Fibroblast of skin of left biceps (primary cell): ENCODE measurements at places on chromosomes 6 and 20.

DNA sequence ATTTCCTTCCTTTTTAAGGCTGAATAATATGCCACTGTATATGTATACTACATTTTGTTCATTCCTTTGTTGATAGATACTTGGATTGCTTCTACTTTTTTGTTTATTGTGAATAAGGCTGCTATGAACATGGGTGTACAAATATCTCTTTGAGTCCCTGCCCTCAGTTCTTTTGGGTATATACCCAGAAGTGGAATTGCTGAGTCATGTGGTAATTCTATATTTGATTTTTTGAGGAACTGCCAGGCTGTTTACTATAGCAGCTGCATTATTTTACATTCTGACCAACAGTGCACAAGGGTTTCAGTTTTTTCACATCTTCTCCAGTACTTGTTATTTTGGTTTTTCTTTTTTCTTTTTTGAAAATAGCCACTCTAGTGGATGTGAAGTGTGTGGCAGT lies 34.1 kb downstream of the CDS2 start:
- no peak for DNase-seq

- DNase-seq: no peak
These were observed 205.1 kb downstream of the LY86 start for GRCh38 chr6:6793388-6794250.

GRCh38 chr6:3333263-3333662 lies 74.5 kb downstream of the PSMG4 start:
- DNase-seq: no peak

DNA sequence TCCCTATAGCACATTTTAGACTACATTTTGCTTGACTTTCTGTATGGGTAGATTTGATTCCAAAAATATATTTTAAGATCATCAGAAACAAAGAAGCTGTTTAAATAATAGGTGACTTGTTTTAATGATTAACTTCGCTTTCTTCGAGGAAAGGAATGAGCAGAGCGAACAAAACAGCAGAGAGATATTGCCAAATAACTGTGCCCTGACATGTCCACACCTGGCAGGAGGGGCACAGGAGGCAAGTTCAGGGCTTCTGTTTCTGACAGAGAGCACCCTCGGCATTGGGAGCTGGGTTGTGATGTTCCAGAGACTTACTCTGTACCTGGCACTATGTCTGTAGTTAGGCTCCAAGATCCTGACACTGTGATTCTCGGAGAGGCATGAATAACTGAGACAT lies 155.7 kb upstream of the SASH1 start:
- no peak for DNase-seq

DNA sequence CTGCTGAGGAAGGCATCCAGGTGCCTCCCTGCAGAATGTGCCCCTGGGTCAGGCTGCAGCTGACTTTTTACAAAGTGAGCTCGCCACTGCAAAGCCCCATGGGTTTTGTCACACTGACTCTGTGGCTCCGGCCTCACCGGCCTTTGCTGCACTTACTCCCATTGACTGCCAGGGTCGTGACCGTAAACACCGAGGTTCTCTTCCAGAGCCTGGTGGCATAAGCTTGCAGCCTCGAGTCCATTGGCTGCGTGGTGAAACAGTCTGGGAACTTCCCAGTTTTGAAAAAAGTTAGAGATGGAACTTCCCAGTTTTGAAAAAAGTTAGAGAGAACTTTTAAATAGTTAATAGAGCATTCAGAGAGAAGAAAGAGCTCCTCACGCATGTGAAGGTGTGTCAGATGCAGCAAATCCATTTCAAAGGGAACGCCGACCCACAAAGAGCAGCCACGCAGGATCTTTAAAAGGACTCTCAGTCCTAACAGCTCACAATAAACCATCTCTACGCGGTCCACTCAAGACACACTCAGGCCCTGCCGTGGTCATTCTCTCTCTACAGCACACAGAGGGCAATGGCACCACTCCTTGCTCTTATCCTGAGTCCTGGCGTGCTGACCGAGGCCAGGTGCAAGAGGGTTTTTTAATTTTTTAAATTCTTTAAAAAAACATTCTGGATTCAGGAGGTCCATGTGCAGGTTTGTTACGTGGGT lies 12.8 kb downstream of the RAMACL start:
- DNase-seq: no peak

DNA sequence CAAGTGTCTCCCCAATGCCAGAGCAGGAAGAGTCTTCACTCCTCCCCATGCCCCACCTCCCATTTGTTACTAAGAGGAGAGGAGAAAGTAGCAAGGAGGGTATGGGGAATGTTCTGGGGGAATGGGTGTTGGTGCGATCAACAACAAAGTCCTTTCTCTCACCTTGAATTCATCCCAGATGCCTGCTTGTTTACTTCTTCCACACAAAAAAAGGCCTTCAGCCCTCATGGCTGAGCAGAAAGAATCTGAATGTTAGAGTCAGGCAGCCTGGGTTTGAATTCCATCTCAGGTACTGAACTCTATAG lies 9.9 kb downstream of the MOG start:
- no peak for DNase-seq

DNA sequence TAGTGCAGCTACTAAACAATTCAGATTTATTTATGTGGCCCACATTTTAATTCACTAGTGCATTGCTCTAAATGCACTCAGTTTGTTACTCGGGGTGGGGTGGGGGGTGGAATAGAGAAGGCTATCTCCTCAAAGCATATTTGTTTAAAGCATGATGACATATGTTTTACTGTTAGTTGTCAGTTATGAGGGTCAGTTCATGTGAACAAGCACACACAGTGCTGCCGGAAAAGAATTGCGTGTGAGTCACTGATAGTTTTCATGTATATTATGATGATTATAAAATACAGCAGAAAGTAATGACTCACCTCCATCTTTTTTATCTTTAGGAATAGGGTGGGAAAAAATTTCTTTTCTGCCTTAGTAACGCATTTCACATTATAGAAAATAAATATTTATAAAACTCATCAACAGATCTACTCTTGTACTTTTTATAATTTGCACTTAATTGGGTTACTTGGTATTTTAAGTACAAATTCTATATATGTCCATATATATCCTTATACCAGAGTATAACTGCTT lies 42.2 kb upstream of the STXBP5 start:
- peak; percentile 52 for DNase-seq

DNA sequence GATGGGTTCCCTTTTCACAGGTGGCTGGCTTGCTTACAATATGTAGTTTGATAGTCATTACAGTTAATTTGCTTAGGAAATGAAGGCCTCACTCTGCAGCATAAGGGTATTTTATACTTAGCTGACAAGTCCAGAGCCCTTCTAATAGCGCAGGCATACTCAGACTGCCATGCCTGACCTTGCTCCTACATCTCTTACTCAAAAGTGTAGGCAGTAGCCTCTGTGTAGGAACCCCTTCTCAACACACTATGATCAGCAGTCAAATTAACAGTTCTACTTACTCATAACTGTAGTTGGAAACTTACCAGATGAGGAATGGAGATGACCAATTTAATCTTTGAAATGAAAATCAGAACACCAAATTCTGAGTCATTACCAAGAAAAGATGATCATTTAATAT lies 373.5 kb downstream of the TBC1D32 start:
- DNase-seq: no peak

- no peak for DNase-seq
These were observed 1.6 kb upstream of the MDGA1 start for GRCh38 chr6:37699138-37699766.

GRCh38 chr6:159463119-159463829 lies 229.8 kb downstream of the SOD2 start:
- no peak for DNase-seq

DNA sequence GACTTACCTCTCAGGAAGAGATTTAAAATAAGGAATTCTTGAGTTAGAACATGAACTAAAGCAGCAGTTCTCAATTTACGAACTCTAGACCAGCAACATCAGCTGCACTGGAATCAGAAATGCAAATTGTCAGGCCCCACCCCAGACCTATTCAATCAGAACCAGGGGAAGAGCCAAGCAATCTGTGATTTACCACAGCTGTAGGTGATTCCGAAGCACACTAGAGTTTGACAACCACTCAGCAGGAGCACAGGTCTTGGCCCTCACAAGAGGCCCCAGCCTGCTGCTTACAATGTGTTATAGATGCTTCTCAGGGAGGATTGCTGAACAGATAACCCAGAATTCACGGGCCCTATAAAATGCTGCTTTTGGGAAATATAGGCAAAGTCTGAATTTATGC lies 279.2 kb downstream of the PTPRK start:
- DNase-seq: no peak

- DNase-seq: peak; percentile 6
These were observed 278.4 kb downstream of the LRFN2 start for GRCh38 chr6:40308533-40309306.

DNA sequence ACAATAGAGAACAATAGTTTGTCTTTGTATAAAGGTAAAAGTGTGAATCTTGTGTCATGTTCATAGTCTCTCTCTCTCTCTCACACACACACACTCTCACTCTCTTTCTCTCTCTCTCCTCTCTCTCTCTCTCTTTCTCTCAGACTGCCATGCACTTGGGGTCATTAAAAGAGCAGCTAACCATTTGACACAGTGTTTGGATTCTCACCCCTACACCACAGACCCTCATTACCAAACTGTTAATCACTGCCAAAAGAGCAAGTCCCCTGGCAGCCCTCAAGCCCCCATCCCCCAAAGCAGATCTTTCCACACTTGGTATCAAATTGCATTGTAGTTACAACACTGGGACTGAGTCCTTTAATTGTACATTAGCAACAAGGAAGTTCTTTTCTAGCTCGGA lies 305.8 kb upstream of the RSPO3 start:
- no peak for DNase-seq

DNA sequence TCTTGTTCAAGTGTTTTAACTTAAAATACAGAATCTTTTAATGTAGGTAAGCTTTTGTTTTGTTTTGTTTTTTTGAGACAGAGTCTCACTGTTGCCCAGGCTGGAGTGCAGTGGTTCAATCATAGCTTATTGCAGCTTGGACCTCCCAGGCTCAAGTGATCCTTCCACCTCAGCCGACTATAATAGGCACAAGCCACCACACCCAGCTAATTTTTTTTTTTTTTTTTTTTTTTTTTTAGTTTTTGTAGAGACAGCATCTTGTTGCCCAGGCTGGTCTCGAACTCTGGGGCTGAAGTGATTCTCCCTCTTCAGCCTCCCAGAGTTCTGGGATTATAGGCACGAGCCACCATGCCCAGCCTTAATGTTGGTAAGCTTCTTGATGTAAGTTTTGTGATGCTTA lies 3.3 kb downstream of the EFHC1 start:
- DNase-seq: no peak

- no peak for DNase-seq
These were observed 15.8 kb upstream of the FOXC1 start for GRCh38 chr6:1593958-1594314.

GRCh38 chr6:116034327-116034726 lies 26.4 kb downstream of the FRK start:
- peak; percentile 14 for DNase-seq

DNA sequence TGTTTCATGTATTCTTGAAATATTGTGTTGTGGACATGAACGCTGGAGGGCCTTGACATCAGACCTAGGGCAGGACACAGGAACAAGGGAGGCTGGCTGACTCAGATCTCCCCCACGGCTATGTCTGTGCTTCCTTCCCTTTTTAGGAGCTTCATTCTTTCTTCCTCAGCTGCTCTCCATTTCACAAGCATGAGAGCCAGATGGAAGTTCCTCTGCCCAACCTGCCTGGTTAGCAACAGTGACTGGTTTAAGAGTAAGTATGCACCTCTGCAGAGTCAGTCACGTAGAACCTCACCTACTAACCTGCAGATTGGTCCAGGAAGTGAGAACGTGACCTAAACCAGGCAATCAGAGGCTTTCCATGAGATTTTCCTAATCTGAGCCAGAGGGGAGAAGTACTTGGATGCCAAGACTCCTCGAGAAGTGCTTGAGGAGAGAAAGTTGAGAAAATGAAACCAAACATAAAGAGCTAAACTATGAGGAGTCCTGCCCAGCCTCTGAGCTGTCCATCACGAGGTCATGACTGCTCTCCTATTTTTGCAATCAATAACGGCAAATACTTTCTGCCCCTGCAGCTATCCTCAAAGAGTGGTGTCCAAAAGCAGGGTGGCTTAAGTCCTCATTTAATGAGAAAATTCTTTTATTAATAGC lies 465.2 kb upstream of the CITED2 start:
- no peak for DNase-seq

DNA sequence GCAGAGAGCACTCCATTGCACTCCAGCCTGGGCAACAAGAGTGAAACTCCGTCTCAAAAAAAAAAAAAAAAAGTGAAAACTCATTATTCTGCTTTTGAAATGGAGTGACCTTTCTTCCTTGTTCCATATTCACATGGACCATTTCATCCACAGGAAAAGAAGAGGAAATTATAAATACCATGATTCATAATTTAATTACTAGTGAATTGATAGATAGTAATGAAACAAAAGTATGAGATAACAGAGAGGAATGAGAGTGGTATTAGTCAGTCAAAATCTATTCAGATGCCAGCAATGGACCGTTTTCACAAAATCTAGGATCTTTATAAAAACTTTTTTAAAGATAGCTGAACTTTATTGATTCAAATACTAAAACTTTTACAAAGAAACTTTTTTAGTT lies 443.1 kb upstream of the FLRT3 start:
- DNase-seq: no peak

GRCh38 chr6:123804014-123804786 lies 535 bp downstream of the NKAIN2 start:
- DNase-seq: no peak

DNA sequence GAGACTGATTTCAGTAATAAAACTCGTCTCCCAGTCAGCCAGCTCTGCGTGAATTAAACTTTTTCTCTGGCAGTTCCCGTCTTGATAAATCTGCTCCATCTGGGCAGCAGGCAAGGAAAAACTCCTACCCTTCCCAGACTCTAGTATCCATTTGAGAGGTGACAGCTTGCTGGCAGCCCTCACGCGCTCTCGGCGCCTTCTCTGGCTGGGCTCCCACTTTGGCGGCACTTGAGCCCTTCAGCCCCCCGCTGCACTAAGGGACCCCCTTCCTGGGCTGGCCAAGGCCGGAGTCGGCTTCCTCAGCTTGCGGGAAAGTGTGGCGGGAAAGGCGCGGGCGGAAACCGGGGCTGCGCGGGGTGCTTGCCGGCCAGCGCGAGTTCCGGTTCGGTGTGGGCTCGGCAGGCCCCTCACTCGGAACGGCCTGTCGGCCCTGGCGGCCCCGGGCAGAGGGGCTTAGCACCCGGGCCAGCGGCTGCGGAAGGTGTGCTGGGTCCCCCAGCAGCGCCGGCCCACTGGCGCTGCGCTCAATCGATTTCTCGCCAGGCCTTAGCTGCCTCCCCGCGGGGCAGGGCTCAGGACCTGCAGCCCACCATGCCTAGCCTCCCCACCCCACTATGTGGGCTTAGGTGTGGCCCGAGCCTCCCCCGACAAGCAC lies 21.8 kb upstream of the GMPR start:
- DNase-seq: no peak

GRCh38 chr6:112524071-112524470 lies 176.9 kb downstream of the RFPL4B start:
- no peak for DNase-seq

GRCh38 chr6:52391599-52391998 lies 28.5 kb upstream of the EFHC1 start:
- DNase-seq: no peak
